ENCODE measurements at places on chromosomes 11 and 22.

DNA sequence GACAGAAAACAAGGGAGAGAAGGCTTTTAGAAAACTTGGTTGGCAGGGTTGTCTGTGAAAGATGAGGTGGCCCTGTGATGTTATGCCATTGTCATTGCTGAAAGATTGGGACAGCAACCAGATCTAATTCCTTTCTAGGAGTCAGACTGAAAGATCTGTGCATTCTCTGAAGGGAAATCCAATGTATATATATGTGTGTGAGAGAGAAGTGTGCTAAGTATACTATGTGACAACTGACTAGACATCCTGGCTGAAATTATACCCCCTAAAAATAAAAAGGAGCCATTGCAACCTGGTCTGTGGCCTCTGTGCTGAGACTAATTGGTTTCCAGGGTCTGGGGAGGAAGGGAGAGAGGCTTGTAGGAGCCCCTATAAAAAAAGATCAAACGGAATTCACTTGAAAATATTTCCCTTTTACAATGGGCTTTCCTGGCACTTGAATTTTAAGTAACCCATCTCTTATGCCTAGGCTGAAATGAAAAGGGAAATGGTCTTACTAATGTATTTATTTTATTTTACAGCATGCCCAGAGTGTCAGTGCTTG lies 1.2 kb upstream of the MPPED2 start:
- DNase-seq, result no peak

- DNase-seq, result no peak
These were observed 238.4 kb downstream of the TBC1D22A start for GRCh38 chr22:47000888-47001287.

DNA sequence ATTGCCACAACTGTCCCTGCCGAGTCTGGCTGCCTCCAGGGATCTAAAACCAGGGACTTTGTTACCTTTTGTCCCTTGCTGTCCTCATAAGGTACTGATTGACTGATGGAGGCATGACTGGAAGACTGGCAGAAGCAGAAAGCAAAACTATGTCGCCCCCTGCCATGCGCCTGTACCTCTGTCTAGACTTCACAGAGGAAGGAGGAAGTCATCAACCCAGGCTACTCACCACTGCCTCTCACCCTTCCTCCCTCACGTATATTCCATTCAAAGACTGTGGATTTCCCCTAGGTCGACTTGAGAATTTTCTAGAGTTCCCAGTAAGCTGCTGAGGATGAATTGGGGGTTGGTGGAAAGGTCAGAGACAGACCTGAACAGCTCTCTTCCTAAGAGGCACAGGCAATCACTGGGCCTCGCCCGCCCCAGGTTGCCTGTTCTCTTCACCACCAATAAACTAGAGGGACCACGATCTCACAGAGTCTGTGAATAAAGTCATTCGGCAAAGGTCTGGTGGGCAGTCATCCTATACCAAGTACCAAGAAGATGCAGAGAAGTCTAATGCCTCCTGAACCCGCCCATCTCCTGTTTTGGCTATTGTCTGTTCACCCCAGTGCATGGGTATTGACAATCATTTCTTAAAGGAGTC lies 27.5 kb upstream of the CHST1 start:
- no peak for DNase-seq

GRCh38 chr11:16799221-16799620 lies 60.8 kb downstream of the C11orf58 start:
- no peak for DNase-seq

DNA sequence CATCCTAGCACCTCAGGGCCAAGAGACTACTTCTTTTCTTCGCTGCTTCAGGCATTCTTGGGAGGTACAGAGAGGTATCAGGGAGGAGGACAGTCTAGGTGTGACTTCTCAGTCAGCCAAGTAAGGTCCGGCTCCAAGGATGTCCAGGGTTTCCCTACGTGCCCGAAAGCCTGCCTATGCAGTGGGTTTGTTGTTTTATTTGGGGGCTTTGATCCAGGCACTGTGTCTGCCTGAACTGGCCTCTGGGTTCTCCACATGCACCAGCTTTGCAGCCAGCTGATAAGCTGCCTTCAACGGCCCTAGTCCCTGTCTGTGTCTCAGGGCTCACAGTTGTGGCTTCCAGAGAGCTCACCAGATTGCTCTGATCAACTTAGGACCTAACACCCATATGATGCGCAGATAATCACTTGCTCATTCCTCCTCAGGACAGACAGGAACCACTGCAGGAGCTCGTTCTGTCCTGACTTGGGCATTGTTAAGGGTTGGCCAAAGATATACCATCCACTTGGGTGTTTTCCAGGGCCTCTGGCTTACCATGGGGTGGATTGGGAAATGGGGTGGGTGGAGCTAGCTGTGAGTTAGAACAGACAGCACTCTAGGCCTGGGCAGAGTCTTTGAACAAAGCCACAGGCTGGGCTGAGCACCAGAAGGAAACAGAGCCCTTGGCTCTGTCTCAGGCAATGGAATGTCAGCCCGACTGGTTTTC lies 45.5 kb upstream of the CRYBB3 start:
- DNase-seq, result peak; percentile 67

GRCh38 chr11:130474637-130475400 lies 26.4 kb downstream of the ADAMTS15 start:
- no peak for DNase-seq

- no peak for DNase-seq
These were observed 27.1 kb downstream of the MYEOV start for GRCh38 chr11:69320756-69321741.

DNA sequence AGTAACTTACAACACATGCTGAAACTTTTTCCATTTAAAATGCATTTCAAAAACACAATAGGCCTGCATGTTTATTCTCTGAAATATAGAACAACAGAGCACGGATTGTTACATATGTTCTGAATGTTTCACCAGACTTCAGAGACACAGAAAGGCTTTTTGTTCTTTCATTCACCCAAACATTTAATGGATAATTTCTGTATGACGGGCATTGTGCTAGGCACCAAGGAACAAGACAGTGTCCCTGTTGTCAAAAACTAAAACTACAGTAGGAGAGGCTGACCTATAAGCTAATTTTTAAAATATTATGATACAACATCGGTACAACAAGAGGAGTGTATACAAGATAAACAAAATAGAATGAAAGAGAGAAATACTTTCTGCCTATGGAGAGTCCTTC lies 81.9 kb upstream of the TEAD1 start:
- no peak for DNase-seq

DNA sequence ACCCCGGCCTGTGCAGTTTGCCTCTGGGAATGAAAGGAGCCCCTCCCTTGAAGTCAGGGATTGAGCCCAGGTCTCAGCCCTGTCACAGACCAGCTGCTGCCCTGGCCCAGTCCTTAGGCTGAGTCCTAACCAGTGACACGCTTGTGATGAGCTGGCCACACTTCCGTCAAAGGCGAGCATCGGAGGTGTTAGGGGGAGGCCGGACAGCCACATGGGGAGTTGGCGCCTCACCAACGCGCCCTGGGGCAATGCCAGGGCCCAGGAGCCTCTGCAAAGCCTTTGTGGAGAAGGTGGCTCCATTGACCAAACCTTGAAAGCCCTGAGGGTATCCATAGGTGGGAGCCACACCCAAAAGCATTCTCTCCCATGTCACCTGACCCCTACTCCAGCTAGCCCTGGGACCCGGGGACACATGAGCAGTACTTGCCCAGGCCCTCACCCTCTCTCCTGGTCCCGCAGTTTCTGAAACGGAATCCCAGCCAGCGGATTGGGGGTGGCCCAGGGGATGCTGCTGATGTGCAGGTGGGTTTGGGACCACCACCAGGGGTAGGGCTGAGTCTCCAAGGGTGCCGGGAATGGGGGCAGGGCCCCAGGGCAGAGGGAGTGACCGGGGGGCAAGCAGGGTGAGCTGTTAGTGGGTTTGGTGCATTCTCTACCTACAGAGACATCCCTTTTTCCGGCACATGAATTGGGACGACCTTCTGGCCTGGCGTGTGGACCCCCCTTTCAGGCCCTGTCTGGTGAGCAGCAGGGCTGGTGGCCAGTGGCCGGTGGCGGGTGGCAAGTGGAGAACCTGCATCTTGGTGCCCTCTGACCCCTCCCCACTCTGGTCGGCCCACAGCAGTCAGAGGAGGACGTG lies 3.7 kb downstream of the PTPRCAP start:
- DNase-seq, result no peak

- DNase-seq, result no peak
These were observed 281.1 kb upstream of the SORL1-AS1 start for GRCh38 chr11:121733858-121734257.

- no peak for DNase-seq
These were observed 790.2 kb downstream of the TBC1D22A start for GRCh38 chr22:47552541-47553205.

GRCh38 chr11:12599408-12600143 lies 74.6 kb upstream of the TEAD1 start:
- peak; percentile 65 for DNase-seq

- peak; percentile 30 for DNase-seq
These were observed 10.5 kb downstream of the AASDHPPT start for GRCh38 chr11:106087815-106088435.

DNA sequence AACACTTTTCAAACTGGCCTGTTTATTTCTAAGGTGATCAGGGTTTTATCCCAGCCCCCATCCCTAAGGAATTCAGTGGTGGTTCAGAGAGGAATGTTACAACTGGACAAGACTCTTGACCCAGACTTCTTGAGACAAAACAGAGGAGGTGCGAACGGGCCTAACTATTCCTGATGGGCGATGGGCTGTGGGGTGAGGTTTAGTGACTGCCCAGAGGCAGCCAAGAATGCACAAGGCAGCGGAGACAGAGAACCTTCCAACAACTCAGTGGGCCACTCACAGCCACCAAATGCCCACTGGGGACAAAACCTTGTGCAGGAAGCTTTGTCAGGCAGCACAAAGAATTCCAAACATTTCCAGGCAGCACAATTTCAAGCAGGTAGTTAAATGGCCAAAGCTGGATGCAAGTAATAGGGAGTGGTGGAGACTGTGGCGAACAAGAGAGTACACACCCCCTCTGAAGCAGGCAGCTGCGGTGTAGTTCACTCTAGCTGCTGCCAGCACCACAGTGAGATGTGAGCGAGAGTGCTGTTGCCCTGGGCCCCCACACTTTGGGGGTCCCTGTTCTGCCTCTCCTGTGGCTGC lies 29.2 kb downstream of the SCUBE1 start:
- no peak for DNase-seq

- no peak for DNase-seq
These were observed 19.3 kb downstream of the FLRT1 start for GRCh38 chr11:64055077-64055476.

DNA sequence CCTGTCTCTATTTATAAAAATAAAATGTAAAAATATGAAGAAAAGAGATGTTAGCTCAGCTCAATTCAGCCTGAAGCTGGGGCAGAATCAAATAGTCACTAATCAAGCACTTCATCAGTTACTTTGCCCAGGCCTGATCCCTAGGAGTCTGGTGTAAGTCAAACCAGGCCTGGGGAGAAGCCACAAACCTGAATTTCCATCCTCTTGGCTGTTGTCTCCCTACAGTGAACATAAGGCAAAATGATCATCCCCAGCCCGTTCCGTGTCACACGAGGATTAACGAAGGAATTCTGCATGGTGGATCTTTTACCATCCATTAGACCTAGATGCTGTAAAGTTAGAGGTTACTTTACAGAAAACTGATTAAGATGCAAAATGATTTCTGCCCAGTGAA lies 6.5 kb upstream of the NAALADL1 start:
- no peak for DNase-seq

GRCh38 chr11:93738647-93739081 lies 2.6 kb downstream of the TAF1D start:
- DNase-seq, result no peak

DNA sequence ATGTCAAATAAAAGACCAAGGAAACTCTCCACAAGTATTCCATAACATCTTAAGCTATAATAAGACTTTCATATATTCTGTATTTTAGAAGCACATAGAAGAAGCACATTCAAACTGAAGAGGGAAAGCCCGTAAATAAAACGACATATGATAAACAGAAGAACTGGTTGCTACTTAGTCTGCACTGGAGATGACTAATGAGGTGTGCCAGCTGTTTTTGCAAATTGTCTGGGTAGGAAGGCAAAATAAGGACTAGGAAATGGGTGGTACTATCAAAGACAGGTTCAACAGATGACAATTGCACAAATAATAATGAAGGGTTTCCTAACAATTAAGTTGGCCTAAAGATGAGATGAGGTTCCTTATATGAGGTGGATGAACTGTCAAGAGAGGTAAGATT lies 593.2 kb upstream of the CCDC179 start:
- DNase-seq, result no peak

DNA sequence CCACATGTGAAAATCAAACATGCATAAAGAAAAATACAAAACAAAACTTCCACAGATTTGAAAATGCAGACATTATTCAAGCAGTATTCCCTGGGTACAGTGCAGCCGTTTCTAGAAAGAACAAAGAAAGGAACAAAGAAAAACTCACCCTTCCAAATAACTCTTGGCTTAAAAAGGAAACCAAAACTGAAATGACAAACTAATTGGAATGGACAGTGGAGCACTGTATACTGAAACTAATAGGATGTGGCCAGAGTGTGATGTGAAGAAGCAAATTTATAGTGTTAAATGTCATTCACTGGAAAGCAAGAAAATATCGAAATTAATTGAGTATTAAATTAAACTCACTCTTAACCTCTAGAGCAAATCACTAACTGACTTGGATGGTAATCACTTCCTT lies 55.4 kb downstream of the QSER1 start:
- no peak for DNase-seq

GRCh38 chr11:132982772-132983640 lies 549.3 kb downstream of the OPCML start:
- no peak for DNase-seq

DNA sequence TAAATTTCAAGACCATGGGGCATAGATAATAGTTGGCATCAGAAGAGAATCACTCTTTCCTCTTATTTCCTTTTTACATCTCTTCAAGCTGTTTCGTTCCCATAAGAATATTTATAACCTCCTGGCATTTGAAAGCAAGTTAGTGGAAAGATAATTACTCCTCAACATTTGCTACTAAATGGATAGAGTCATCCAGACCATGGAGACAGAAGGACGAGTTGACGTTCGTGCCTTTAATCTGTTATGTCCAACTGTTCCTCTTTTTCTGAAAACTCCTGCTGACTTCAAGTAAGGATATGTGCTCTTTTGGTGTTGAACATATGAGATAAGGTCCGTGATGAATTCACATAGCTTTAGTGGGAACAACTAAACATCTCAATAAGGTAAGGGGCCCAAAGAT lies 414.2 kb downstream of the LRRC4C start:
- no peak for DNase-seq

DNA sequence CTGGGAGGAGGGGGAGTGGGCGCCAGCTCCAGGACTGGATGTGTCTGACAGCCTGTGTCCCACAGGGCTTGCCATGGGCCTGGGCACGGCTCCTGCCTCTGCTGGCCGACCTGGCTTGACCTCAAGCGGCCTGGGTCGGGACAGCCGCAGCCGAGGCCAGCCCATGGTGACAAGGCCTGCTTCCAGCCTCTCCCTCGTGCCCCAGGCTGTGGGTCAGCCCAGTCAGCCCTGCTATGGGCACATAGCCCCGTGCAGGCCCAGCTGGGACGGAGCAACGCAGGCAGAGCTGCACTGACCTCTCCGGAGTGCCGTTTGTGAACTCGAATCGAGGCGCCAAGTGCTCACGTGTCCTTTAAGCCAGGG lies 17.9 kb downstream of the OSBPL5 start:
- DNase-seq, result no peak

- peak; percentile 16 for DNase-seq
These were observed 7.8 kb downstream of the MRGPRF start for GRCh38 chr11:69005183-69005630.
